NCI-H2081 treated with DMSO at 0.1 percent for 48 hours (cell line): ENCODE measurements at places on chromosomes 12 and 14.

DNA sequence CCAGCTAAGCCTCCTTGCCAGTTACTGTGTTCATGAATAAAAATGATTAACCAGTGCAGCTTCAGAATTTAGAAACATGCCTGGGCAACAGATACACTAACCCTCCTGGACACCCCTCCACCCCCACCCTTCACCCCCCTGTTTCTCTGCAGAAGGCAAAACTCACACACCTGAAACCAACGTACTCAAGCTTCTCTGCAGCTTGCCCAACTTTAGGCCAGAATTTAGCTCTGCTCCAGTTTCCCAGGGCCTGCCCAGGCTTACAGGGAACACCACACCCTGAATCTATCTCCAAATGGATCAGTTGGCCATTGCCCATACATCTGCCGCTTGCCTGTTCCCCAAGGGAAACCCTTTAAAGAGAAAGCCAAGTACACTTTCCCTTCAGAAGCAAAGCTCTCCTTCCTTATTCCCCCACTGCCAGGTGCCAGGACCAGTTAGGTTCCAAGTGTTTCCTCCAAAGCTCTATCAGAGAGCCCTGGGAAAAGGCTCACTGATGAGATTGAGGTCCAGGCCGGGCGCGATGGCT is 1.8 kb upstream of the SPPL3 start:
- no peak for DNase-seq

DNA sequence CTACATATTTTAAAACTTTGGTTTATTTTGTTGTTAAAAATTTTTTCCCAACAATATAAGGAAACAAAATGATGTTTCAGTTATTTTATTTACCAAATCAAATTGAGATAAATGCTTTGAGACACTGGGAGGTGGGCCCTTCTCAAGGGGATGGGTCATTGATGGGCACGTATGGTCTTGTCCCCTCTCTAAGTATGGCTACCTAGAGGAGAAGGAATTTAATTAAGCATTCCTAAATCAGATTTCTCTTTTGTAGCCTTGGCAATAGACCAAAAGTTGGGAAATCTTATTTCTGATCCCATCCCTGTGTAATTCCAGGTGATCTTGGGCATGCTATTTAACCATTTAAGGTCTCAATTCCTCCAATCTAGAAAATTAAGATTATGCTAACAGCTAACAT is 79.0 kb downstream of the SCN8A start:
- DNase-seq = no peak

GRCh38 chr14:40122968-40123648 is 690.9 kb upstream of the FBXO33 start:
- DNase-seq = no peak

GRCh38 chr12:92973614-92974013 is 44.5 kb upstream of the EEA1 start:
- DNase-seq = no peak

- no peak for DNase-seq
Measured at GRCh38 chr14:75016815-75017214, 14.1 kb downstream of the EIF2B2 start.

DNA sequence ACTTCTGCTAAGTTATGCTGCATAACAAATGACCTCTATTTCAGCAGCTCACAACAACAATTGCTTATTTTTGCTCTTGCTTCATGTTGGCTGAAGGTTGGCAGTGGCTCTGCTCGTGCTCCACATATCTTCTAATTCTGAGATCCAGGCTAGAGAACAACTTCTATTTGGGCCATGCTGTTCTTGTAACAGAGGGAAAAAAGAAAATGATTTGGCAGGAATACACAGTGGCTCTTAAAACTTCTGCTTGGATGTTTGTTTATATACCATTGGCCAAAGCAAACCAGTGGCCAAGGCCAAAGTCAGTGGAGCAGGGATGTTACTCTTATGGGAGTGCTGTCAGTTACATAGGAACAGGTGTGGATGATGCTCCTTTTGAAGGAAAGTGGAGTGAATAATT is 32.1 kb downstream of the GPHN start:
- no peak for DNase-seq

DNA sequence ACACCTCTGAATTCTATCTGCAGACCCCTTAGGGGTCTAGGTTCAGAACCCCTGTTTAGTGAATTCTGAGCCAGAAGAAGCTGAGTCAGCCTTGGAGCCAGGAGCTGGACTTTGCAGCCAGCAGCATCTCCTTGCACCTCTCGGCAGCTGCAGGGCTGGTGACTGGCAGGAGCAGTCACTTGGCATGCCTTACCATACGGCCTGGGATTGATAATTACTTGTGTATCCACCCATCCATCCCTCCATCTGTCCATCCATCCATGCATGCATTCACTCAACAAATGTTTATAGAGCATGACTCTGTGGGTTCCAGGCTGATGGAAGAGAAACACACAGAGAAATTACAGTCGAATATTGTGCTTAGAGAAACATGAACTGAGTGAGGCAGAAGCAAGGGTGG is 67.5 kb upstream of the PRIMA1 start:
- DNase-seq = no peak

DNA sequence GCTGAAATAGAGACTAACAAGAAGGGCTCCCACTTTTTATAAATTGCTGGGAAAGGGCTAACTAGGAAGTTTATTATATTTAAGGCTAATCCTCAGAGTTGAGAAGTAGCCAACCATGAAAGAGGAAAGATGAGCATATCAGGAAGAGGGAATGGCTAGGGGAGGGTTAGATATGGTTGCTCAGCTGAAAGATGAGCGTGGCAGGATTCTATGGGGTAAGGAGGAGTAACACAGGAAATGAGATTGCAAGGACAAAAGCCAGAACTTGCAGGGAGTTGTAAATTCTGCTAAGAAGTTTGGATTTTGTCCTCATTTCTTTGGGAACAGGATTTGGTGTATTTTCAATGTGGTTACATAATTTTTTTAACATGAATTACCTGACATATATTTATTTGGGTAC is 127.4 kb upstream of the ATP2B1 start:
- DNase-seq = no peak

DNA sequence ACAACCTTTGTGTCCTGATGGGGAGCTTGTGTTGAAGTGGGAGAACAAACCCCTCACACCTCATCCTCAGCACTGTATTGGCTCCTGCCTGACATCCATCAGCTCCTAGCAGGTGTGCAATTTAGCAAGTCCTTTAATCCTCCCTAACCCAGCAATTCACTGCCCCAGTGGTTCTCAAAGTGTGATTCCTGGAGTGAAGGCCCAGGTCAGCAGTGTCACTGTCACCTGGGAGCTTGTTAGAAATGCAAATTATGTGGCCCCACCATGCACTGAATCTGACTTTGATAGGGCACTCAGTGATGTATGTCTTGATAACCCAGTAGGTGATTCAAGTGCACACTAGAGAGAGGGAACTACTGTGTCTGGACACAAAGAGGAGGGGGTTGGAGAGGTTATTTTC is 133.6 kb downstream of the FGD4 start:
- no peak for DNase-seq

DNA sequence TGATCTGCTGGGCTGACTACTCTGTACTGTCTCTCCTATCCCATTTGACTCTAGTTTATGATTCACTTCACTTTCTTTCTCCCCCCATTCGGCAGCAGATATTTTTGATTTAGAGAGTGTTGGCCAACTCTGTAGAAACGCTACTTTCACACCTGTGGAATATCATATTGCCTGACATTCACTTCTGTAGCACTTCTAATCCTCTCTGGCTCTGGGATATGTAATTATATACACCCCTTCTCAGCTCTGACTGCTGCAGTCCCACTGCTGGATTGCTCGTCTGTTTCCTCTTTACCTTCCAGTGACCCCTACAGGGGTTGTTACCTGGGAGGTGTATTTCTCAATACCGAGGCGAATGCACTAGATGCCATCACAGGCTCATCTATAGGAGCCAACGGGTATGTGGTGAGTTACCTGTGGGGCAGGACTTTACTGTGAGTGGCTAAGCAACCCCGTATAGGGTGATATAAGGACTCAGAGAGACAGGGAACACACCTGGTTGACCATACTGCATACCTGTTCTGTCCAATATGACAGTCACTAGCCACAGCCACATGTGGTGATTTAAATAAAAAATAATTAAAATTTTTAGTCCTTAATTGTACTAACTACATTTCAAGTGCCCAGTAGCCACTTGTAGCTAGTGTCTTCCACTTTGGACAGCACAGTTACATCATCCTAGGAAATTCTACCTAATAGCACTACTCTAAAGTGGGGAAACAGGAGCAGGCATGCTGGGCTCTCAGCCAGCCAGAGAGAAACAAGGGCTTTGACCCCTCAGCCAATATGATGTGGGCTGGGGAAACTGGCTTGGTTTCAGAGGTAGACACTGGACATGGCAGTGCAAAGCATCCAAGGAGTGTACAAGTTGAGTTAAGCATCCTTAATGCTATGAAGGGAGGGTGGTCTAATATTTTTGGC is 95.0 kb downstream of the C12orf75 start:
- no peak for DNase-seq

DNA sequence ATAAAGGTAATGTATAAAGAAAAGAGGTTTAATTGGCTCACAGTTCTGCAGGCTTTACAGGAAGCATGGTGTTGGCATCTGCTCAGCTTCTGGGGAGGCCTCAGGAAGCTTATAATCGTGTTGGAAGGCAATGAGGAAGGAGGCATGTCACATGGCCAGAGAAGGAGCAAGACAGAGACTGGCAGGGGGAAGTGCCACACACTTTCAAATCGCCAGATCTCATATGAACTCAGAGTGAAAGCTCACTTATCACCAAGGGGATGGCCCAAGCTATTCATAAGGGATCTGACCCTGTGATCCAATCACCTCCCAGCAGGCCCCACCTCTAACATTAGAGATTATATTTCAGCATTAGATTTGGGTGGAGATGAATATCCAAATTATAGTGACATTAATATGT is 26.3 kb downstream of the LDHB start:
- no peak for DNase-seq

DNA sequence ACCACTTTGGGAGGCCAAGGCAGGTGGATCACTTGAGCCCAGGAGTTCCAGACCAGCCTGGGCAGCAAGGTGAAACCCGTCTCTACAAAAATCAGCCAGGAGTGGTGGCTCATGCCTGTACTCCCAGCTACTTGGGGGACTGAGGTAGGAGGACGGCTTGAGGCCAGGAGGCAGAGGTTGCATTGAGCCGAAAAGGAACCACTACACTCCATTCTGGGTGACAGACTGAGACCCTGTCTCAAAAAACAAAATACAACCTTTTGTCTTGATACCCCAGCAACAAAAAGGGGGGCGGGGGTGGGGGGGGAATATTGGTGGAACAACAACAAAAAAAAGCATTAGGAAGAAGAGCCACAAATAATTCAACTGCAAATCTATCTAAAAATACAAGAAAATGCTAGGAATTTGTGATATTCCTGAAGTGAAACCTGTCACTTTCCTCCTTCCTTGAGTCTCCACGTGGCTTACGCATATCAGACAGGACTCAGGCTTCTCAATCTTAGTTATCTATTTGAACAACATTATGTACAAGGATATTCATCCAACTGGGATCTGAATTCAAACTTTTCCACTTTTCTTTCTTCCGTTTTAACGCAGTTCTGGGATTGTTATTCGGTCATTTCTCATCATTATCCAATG is 1.3 kb downstream of the R3HDM2 start:
- no peak for DNase-seq

- no peak for DNase-seq
Measured at GRCh38 chr14:20295067-20295466, 10.7 kb downstream of the TTC5 start.

DNA sequence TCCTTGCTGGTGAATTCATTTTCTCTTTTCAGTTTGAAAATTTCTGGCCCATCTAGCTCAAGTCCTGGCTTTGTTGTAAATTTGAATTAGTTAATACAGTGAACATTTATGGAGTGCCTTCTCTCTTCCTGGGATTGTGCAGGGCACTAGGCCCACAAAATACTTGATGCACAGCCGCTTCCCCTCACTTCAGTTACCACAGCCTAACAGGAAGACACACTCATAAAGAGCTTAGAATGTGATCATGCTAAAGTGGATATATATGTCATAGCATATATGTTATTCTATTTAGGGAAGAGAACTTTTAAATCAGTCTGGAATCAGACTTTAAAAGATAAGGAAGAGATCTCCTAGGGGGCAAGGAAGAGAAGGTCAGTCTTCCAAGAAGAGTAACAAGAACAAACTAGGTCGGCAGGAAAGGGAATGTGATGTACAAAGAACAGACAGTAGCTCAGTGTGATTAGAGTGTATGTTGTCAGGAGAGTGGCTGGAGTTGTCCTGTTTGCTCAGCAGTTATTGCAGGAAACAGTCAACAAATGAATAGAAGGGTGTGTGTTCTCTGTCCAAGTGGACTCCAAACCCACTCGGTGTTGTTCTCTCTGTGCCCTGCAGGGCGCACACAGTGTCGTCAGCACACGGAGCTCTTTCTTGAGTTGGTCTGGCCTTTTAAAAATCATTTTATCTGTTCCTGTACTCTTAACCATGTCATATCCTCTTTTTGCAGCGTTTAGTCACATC is 74.4 kb downstream of the DAAM1 start:
- no peak for DNase-seq

DNA sequence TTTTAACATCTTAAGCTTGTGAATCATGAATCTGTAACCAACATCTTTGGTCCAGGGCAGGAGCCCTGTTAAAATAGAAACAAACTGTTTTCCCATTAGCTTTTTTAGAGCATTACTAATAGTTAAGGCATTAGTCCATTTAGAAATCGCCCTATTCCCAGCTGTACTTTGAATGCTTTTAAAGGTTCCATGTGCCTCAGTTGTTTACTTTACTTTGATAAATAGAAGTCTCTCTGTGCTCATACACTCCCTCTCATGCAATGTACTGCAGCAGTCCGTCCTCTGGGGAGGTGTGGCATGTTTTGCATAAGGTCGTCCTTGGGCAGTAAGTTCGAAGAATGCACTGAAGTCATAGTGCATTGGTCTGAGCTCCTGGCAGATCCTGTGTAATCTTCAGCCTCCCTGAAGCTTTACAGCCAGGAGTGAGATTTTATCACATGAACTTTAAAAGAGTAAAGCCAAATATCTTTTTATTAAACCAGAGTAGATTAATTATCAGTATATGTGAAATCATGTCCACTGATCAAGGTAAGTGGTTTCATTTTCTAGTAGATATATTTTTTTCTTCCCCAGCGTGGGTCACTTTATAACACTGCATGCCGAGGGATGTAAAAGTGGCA is 134.7 kb downstream of the FGD4 start:
- DNase-seq = no peak

DNA sequence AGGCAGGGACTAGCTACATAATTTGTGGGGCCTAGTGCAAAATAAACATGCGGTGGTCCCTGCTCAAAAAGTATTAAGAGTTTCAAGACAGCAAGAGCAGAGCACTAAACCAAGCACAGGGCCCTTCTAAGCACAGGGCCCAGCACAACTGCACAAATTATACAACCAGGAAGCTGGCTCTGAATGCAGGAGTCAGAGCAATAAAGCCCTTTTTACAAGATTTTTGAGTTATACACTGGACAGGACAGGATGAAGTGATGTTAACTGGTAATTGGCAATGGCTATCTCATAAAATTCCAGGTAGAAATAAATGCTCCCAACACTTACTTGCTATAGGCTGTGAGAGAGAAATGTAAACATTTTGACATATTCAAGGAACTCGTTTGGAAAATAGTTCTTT is 86.2 kb upstream of the GPHB5 start:
- DNase-seq = no peak

GRCh38 chr14:68306934-68307789 is 485.7 kb downstream of the ZFP36L1 start:
- DNase-seq = peak; percentile 19
